ENCODE measurements at places on chromosomes 2 and 18.

DNA sequence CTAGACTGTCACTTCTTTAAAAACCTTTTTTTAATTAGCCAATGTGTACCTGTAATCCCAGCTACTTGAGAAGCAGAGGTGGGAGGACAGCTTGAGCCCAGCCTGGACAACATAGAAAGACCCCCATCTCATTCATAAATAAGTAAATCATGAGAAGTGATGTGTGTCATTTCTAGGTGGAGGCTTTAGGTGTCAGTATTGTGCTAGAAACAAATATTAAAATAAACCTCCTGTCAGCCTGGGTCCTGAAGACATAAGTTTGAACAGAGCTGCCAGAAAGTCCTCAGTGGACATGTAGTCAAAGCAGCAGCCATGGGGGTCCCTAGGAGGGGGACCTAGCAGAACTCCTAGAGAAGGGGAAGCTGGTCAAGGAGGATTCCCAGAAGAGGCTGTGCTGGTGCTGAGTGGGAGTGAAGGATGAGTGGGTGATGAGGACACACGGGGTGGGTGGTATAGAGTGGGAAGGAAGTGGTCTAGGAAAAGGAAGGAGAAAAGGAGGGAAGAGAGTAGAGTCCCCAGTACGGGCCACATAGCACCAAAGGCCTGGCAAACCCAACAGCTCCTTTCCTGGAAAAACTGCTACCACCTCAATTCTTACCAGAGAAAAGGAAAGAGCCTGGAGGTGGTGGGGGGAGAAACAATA lies 316.6 kb upstream of the NCKAP5 start:
- DNase-seq, result no peak

- DNase-seq, result no peak
Measured at GRCh38 chr18:44816477-44816876, 135.8 kb downstream of the SETBP1 start.

DNA sequence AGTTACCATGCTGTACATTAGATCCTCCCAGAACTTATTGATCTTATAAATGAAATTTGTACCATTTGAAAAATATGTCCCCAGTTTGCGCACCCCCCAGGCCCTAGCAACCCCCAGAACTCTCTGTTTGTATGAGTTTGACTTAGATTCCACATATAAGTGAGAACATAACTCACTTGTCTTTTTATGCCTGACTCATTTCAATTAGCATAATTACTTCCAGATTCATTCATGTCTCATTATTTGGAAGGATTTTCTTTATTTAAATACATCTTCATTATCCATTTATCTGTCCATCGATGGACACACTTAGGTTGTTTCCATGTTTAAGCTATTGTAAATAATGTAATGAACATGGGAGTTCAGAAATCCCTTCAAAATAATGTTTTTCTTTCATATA lies 705.9 kb downstream of the CCDC85A start:
- no peak for DNase-seq

- no peak for DNase-seq
Measured at GRCh38 chr2:39851651-39852110, 72.6 kb upstream of the THUMPD2 start.

- no peak for DNase-seq
Measured at GRCh38 chr2:189144700-189145211, 34.8 kb downstream of the COL5A2 start.

- no peak for DNase-seq
Measured at GRCh38 chr2:169693360-169693759, 845 bp downstream of the CFAP210 start.

DNA sequence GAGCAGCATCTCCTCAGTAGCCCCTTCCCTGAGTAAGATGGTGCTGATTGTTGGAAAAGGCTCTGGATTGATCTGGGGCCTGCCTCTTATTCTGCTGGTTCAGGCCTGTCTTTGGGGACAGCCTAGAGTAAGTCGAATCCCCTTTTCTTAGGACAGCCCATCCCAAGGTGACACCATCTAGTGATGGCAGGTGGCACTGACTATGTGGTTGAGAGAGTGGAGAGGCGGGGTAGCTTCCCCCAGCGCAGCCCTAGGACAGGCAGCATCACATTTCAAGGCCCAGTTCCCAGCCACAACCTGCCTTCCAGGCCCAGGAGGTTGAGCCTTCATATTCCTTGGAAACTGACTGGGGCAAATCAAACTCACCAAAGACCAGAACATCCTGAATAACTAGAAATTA lies 69.1 kb upstream of the B3GNT7 start:
- no peak for DNase-seq

DNA sequence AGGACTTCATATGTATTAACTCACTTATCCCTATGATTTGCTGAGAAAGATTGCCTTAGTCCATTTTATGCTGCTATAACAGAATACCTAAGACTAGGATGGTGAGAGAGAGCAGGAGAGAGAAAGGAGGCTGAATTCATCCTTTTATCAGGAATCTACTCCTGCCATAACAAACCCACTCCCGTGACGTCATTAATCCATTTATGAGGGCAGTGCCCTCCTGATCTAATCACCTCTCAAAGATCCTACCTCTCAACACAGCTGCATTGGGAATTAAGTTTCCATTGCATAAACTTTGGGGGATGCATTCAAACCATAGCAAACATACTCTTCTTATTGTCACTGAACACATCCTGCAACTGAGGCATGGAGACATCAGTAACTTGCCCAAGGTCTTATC lies 122.0 kb downstream of the VIT start:
- DNase-seq, result no peak

DNA sequence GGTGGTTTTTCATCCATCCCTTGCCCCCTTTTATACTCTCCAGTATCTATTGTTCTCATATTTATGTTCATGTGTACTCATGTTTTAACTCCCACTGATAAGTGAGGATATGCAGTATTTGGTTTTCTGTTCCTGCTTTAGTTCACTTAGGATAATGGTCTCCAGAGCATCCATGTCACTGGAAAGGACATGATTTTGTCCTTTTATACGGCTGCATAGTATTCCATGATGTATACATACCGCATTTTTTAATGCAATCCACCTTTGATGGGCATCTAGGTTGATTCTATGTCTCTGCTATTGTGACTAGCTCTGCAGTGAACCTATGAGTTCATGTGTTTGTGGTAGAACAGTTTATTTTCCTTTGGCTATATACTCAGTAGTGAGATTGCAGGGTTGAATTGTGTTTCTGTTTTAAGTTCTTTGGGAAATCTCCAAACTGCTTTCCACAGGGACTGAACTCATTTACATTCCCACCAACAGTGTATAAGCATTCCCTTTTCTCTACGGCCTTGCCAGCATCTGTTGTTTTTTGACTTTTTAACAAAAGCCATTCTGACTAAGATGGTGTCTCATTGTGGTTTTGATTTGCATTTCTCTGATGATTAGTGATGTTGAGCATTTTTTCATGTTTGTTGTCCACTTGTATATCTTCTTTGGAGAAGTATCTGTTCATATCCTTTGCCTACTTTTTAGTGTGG lies 420.2 kb downstream of the THSD7B start:
- DNase-seq, result no peak

DNA sequence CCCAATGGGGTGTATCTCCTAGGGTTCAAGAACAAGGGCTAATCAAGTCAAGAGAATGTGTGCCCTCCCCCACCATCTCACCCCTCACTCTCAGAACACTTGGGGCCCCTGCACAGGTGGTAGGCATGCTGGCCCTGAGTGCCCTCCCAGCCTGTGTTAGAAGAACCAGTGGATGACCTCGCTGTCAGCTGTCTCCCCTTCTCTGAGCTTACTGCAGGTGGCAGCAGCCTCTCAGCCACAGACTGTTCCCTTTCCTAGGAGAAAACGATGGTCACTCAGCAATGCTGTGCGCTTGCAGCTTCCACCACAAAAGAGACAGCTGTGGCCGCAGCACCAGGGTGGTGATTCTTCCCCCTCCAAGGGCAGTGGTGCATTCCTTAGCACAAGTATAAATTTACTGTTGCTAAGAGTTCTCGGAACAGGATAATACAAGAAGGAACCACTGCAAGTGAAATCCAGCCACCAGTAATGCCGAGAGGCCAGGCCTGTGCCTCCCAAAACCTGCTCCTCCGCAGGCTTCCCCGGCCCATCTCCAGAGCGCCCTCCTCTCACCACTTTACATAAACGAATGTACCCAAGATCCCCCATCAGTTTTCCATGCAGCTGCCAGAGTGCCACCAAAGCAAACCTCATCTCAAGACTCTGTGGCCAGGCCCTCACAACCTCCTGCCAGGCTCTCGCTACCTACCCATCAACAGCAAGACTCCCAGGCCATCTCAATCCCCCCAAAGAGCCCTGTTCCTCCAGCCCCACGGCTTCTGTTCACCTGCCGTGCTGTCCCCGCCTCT lies 935 bp upstream of the RAMP1 start:
- DNase-seq, result peak; percentile 32

GRCh38 chr2:28129955-28130695 lies 239.6 kb downstream of the BABAM2 start:
- no peak for DNase-seq

GRCh38 chr2:56571074-56571473 lies 387.3 kb downstream of the CCDC85A start:
- no peak for DNase-seq

- no peak for DNase-seq
Measured at GRCh38 chr2:33011941-33012340, 65.2 kb downstream of the LTBP1 start.

DNA sequence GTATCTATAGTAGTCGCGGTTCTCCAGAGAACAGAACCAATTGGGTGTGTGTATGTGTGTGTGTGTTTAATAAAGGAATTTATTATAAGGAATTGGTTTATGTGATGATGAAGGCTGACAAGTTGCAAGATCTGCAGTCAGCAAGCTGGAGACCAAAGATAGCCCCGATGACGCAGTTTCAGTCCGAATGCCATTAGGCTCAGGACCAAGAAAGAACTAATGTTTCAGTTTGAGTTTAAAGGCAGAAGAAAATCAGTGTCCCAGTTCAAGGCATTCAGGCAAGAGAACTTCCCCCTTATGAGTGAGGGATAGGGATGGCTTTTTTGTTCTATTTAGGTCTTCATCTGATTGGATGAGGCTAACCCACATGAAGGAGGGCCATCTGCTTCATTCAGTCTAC lies 221.6 kb downstream of the HNMT start:
- no peak for DNase-seq

GRCh38 chr18:22484471-22484870 lies 66.8 kb upstream of the CTAGE1 start:
- no peak for DNase-seq

- DNase-seq, result no peak
Measured at GRCh38 chr2:178269438-178270224, 75.3 kb downstream of the OSBPL6 start.

DNA sequence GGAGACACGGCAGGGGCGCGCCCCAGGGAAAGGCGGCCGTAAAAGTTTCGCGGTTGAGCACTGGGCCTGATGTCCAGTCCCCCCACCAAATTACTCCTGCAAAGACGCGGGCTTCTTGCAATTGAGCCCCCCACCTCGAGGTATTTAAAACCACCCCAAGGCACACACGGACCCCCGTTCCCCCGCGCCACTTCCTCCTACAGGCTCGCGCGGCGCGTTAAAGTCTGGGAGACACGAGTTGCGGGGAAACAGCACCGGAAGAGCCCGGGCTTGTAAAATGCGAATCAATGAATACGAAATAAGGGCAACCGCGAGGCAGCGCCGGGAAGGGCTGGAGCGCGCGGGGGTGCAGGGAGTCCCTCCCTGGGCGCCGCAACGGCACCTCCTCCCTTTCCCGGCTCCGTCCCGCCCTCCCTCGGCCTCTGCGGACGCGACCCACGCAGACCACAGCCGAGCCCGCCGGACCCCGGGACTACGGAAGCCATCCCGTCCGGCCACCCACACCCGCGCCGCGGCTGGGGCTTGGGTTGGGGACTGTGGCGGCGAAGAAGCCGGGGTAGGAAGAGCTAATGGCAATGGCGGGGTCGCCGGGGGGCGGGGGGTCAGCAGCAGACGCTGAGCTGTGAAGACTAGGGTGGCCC lies 918 bp upstream of the NETO1 start:
- DNase-seq, result no peak

All from hematopoietic multipotent progenitor cell treated with erythropoietin and hydrocortisone succinate and interleukin-3 and kit ligand, for 17 days (in vitro differentiated cells).